ENCODE measurements at places on chromosomes 7 and 10. TPM values are rescaled to one million over a fixed set of nuclear protein-coding genes. Genes with fewer than 3 reads are reported as not detected.

DNA sequence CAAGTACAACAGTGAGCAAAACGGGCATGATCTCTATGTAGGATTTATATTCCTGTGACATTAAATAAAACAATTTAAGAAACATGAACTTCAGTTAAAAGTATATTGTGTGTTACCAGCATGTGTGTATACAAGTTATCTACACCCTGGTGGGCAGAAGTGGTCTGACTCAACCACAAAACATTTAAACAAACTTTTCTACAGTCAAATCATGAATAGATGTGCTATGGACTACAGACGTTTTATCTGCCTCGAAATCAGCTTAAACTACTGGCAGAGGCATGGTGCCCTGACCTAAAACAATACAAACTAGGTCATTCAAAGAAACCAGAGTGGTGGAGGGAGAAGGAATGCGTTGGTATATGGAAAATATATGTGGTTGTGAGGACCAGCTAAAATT is 3.6 kb downstream of the ARL3 start:
- peak; percentile 76 for DNase-seq

DNA sequence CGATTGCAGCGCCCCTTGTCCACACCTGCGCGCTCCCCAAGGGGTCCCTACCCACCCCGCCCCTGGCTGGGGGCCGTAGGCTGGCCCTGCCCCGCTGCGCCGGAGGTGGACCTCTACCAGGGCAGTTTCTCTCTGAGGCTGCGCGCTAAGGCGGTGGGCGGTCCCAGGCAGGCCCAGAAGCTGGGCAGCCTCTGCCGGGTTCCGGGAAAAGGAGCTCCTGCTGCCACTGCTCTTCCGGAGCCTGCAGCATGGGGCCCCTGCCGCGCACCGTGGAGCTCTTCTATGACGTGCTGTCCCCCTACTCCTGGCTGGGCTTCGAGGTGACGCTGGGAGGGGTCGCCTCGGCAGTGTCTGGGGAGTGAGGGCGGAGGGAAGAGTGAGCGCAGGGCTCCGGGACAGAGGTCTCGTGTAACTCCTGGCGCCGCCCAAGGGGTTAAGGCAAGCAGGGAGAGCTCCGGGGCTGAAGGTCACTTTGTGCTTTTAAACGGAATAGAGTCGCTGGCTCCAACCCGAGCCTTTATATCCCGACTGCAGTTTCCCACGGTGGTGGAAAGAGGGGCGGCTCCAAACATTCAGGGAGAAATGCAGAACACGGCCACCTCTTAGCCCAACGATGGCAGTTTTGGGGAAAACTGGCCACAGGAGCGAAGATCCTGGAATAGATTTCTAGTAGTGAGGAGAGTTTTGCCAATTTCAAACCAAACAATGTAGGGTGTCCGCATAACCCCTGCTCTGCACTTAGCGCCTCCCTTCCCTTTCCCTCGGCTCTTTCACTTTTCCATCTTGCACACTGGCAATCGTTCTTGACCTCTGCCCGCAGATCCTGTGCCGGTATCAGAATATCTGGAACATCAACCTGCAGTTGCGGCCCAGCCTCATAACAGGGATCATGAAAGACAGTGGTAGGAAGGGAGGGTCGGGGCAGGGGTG is at the start of gene GSTK1:
GSTK1 (plus strand) TSS at position 176 of the 930 bp plus-strand sequence; CDS start at position 249, 73 bp downstream.
- DNase-seq, result peak; percentile 97

DNA sequence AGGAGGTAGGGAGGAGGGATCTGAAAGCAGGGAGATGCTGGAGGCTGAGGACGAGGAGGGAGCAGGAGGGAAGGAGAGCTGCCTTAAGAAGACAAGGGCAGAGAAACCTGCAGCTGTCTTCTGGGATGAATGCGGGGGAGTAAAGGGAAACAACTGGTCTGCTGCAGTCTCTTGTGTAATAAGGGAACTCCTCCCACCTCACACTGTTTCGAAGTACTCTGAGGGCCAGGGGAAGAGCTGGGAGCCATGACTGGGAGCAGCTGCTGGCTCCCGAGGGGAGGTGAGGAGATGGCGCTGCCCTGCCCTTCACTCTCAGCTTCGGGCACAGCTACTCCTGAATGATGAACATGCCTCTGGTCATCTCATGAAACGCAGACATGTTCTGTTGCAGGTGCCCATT is 65.1 kb downstream of the CLEC2L start:
- DNase-seq, result no peak

GRCh38 chr10:78307576-78307975 is 273.9 kb downstream of the RPS24 start:
- DNase-seq, result no peak

DNA sequence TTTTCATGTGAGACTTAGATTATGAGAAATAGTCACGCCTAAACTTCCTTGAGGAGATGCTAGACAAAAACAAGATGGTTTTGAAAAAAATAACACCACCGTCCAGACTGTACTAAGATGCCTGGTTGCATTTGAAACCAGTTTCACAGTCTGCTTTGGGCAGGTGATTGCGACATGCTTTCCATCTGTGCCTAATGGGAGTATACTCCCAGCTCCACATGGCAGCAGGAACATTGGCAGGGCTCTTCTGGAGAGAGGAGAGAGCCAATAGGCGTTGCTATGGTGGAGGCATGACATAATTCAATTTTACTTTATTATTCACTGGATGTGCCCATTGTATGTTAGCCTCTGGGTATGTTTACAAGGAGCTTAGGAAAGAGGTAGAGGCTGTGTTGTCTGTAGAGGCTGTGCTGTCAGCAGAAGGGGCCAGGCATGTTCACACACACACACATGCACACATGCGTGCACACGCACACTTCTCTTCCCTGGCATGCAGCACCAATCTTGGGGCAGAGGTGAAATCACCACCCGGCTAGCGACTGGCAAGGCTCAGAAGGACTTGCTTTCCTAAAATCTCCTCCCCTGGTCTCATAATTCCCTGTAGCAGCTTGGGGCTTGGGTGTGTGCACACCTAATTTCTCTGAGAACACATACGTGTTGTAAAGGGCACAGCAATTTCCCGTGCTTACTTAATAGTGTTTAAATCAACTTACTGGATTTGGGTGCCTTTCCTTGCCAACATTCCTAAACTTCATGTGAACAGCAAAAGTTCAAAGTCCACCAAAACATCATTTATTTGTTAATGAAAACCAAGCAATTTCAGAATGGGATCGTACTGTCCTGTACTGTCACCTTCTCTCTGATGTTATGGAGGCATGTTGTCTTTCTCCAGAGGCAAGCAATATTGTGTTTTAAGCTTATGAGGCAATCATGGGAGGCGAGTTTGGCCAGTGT is 162.1 kb downstream of the TCF7L2 start:
- DNase-seq, result no peak

- no peak for DNase-seq
Measured at GRCh38 chr7:101782476-101782875, 35.0 kb upstream of the CUX1 start.

DNA sequence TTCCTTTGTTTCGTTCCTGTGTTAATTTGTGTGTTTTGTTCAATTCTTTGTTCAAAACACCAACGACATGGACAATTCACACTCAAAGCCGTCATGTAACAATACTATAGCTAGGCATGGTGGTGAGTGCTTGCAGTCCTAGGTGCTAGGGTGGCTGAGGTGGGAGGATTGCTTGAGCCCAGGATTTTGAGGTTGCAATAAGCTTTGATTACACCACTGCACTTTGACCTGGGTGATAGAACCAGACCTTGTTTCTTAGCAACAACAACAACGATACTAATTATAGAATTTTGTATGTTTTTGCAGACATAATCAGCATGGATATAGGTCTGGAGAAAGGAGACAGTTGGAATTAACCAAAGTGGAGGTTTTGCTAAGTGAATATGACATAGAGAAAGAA is 936.2 kb downstream of the PCDH15 start:
- no peak for DNase-seq

DNA sequence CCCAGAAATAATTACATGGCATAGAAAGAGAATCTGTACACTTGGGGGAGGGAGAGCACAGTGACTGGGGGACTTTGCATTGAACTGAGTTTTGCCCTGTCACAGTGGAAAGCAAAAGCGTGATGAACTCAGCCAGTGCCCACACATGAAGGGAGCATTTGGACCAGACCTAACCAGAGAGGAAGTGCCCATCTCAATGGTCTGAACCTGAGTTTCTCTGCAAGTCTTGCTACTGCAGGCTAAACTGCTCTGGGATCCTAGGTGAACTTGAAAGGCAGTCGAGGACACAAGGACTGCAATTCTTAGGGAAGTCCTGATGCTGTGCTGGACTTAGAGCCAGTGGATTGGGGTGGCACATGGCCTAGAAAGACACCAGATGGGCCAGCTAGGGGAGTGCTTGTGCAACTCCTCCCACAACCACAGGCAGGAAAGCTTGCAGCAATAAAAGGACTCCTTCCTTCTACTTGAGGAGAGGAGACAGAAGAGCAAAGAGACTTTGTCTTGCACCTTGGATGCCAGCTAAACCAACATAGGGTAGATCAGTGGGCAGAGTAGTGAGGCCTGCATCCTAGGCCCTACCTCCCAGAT is 259.0 kb downstream of the GRM8 start:
- DNase-seq, result no peak

DNA sequence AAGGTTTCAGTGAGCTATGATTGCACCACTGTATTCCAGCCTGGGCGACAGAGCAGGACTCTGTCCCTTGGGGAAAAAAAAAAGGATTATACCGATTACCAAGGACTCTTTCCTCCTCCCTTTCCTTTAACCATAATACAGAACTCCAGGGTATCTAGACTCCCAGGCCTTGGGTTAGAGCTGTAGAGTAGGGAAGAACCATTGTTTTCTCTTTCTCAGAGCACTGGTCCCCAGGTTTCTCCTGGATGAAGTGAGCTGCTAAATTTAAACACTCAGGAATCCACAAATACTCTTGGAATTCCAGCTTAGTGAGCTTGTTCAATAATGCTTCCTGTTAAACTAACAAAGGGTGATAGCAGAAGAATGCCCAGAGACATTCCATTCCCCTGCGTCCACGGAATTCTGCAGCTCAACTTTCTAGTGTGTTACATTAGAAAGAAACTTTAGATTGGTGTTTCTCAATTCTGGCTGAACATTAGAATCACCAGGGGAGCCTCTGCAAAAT is 14.6 kb upstream of the RPEL1 start:
- peak; percentile 90 for DNase-seq

CRHR2 gene
- total RNA-seq, result not detected

TMEM178B gene
- total RNA-seq, result 1.1 TPM

All from osteoblast (primary cell).